ENCODE measurements at places on chromosomes 5 and 9.

DNA sequence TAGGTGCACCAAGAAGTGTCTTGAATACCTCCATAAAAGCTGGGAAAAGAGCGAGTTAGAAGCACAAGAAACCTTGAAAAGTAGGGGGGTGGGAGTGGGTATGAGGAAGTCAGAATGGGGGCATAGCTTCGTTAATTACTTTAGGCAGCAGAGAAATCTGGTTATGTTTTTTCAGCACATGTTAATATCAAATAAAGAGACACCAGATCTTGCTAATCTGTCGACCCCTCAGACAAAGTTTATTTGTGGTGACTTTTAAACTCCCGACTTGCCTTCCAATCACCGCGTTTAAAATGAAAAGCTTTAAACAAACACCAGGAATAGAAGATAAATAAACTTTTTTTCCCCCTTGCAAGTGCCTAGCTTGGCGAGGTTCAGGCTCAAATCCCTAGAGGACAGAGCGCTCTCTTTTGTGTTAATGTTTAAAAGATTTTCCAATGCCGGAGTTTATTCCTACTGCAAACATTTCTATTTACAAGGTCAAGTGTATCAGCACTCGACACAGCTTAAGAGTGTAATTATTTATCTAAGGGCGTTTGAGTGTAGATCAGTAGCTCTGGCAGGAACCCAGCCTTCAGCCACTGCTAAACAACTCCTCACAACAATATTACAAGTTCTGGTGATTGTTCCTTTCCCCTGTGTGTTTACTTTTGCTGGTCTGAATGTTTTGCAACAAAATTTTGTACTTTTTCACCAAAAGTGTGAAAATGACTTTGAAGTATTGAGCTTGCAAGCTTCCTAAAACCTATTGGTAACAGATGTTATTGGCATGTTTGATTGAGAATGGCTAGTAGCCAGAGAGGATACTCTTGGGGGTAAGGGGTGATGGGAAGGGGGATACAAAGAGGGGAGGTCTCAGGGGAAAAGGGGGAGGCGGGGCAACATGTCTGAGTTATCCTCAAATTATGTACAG lies 3.8 kb downstream of the GAS1 start:
- no peak for DNase-seq

DNA sequence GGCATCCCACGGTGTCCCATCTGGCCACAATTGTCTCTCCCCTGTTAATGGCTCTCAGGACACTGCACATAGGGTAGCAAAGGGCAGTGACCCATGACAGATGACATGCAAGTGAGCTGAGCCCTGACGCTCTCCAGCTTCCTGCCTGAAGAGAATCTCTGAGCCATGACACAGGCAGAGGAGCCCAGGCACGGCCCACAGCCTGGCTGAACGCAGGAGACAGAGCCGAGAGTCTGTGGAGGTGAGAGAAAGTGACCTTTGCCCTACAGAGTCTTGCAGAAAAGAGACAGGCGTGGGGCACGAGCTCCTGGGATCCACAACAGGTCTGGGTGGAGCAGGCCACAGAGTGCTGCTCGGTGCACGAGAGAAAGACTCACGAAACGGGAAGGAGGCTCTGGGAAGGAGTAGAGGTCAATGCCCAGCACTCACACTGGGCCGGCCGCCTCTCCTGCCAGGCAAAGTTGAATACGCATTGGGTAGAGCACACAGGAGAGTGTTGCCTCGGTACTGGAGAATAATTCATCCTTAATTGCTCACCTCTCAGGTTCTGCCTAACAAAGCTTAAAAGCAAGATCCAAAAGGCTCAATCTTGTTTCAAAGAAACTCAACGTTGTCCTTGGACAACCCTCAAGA lies 90.3 kb downstream of the MRPL36 start:
- no peak for DNase-seq

DNA sequence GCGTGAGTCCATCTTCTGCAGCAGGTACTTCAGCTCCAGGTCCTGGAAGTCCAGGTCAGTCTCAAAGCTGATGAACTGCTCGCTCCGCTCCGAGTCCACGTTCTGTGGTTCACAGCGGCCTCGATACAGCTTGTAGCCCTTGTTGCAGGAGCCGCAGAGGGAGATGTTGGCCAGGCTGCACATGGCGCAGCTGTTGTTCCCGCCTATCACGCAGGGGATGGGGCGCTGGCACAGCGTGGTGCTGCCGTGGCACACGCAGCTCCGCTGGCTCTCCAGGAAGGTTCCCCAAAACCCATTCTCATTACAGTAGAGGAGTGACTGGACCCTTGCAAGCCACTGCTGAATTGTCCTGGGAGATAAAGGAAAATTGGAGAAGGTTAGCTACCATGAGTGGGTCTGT lies 201.4 kb downstream of the BRINP1 start:
- no peak for DNase-seq

- no peak for DNase-seq
Observed at GRCh38 chr5:170256571-170256970, 23.8 kb downstream of the C5orf58 start.
